Lung microvascular endothelial cell (primary cell): ENCODE measurements at places on chromosomes 1 and 21. TPM values are rescaled to one million over a fixed set of nuclear protein-coding genes. Genes with fewer than 3 reads are reported as not detected.
A peak's percentile ranks its signal among the peaks of the same experiment; 100 is the strongest.

The AGMAT gene
- total RNA-seq = under 0.01 and 0.44 TPM in 2 replicates

DNA sequence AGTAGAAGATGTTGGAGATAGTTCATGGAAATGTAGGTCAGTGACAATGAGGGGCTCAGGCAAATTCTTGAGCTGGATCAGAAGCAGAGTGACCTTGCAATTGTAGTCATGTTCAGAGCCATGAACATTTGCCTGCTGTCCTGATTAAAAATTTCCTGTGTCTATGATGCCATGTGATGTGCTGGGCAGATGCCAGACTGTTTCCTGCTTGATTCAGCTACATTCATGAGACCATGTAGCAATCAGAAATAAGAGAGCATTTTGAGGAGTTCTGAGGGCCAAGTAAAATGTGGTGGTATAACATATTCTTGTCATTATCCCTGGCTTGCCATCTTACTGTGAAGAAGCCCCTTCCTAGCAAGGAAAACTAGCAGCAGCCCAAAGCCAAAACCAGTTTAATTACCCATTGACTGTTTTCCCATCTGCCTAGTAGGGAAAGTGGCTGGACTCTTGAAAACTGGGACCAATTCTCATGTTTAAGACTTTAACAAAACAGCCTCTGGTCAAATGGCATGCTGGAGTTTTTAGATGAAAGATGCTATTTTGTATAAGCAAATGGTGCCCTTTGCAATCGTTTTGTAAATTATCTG is 118.3 kb downstream of the NOS1AP start:
- peak; percentile 76 for DNase-seq

- no peak for DNase-seq
These were observed 24.4 kb upstream of the BCAR3 start for GRCh38 chr1:93705892-93706500.

DNA sequence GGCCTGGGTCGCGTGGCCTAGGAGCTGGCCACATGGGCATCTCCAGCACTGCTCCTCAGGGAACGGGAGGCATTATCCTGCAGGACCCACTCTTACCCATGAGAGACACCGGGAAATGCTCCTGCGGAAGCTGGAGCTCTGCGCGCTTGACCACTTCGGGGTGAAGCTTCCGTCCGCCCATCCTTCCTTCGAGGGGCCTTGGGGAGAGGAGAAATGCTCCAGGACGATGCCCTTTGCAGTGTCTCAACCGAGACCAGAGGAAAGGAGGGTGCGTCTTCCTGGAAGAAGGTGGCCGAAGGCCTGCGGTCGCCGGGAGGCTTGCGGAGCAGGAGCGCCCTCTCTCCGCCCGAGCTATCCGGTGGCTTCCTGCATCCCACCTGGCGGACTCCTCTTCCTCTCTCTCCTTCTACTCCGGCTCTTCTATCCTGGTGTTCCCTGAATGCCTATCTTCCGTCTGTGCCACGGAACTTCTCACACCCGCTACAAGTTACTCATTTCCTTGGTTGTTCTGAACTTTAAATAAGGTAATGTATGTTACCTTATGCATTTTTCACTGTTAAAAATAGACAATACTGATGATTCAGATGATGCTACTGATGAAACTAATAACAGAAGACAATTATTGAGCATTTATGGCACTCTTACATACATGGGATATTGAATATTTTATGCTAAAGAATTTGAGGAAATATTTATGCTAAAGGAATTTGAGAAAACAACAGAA is 91.4 kb downstream of the PRKAB2 start:
- no peak for DNase-seq

GRCh38 chr1:60825593-60825992 is 256.8 kb upstream of the NFIA start:
- peak; percentile 22 for DNase-seq

DNA sequence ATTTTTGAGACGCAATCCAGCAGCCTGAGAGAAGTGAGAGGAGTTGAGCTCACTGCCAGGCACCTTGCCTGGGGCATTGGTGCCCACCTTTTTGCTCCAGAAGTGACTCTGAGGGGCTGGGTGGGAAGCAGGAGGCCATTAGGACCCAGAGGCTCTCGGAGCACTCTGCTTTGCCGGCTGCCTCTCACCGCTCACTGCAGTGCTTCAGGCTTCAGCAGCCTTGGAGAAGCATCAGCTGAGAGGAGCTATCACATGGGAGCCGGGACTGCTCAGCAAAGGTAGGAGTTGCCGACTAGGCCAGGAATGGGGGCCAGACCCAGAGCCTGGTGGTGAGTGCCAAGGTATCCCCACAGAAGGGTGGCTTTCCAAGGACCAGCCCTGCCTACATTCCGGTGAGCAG is at the start of gene GPR61:
TSS of gene GPR61 (plus strand) at position 197 of the 400 bp plus-strand sequence. CDS start 3,151 bp downstream, outside the sequence.
- DNase-seq = no peak

The ADAMTS1 gene
- 1.4 and 3.7 TPM in 2 replicates for total RNA-seq

DNA sequence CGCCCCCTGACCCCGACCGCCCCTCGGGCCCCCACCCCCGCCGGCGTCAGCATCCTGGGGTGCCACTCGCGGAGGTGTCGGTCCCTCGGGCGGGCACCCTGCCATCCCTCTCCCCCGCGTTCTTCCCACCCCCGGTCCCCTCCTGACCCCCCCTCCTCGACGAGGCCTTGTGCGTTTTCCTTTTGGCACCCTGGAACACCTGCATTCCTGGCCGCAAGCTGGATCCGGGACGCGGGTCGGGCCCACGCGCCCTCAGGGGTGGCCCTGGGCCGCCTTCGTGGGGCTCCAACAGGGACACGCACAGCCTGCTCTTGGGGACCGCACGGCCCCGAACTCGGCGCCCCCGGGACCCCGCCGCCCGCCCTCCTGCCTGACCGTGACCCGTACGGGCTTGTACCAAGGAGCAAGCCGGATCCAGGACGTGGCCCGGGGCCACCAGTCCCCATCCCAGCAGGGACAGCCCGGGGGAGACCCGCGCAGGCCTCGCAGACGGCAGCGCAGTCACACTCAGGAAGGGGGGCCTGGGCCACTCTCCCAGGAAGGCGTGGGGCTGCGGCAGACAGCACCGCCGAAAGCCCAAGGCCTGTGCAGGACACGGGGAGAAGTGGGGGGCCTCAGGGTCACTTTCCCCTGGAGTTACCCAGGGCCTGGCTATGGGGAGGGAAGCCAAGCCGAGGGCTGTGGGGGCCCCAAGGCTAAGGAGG is 579 bp upstream of the SLC19A1 start:
- DNase-seq = no peak

DNA sequence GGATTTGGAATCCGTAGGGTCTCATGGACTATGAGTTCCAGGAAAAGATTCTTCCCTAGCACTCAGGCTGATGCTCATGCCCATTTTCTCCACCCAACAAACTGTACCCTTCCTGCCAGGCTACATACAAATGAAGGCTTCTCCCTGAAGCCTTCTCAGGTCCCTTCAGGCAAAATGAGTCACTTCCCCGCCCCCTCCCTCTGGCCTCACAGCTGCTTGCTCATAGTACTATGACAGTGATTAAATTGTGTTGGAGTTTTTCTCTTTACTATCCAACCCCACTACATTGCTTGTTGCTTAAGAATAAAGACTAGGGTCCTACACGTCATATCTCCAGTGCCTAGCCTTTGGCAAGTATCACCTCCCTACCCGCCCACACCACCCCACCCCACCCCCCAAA is 207.6 kb upstream of the NFIA start:
- DNase-seq = no peak

DNA sequence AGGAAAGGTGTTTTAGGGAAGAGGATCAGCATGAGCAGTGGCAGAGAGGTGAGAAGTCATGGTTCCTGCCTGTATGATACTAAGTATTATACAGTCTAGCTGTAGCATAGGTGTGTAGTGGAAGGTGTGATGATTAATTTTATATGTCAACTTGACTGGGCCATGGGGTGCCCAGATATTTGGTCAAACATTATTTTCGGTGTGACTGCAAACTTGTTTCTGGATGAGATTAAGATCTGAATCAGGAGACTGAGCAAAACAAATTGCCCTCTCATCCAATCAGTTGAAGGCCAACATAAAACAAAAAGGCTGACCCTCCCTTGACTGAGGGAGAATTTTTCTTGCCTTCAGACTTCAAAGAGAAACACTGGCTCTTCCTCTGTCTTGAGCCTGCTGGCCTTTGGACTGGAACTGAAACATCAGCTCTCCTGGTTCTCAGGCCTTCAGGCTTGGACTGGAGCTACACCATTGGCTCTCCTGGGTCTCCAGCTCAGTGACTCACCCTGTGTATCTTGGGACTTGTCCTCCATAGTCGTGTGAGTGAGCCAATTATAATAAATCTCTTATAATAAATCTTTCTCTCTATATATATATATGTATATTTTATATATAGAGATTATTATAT is 6.8 kb upstream of the CDC42 start:
- DNase-seq = no peak

- DNase-seq = no peak
These were observed 128.3 kb downstream of the EDEM3 start for GRCh38 chr1:184626076-184627006.

The ASTN1 gene
- total RNA-seq = not detected in 2 replicates

DNA sequence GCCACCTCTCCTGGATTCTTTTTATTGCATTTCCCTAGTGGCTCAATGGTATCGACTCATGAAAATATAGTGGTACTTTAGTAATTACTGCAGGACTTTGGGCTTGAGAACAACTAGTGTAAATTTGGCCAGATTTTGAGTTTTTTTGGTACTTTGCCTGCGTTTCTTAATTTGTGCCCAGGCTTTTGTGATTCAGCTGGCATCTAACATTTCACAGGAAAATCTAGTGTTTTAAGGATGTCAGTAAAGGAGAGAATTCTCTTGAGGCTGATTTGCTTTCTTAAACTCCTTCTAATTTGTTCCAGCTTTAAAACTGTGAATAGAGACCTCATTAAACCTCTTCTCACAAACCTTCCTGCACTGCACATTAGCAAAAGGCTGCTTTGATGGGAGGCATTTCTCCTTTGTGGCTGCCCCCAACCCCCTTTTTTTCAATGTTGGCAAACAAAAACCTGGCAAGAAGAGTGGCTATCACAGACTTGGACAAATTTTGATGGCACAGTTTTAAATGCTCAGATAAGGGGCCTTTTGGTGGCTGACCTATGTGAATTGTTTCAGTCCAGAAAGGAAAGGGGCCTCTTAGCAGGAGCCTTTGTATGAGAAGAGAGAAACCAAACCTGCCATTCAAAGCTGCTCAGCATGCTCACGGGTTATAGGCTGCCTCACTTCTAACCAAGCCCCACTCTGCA is 113.4 kb upstream of the RAVER2 start:
- no peak for DNase-seq

DNA sequence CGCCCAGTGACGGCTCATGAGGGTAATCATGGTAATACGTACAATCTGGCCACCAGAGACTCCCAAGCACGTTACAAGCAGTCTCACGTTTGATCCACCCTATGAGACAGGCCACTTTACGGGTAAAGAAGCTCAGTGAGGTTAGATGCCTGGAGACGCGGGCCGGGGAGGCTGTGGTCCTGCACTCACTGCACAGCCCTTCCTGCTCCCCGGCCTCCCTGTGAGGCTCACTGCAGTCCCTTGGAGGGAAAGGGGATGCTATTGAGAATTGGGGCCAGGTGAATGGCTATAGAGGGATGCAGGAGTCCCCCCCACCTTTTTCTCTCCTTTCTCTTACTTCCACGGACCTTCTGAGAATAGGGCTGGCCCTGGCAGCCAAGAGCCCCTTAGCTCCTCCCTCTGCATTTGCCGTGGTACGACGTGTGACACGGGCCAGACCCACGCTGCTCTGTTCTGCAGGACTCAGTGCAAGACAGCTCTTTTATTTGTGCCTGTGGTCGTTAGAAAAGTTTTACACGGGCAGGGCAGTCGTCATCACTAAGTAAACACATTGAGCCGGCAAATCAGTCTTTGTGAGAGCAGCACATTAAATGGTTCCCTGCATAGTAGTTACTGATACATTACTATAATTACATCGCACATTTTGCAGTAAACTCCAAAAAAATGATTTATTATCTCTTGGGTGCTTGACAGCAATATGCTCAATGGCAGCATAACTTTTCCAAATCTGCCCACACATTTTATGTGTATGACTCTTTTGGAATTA is 18.8 kb downstream of the KIF26B start:
- DNase-seq = no peak

DNA sequence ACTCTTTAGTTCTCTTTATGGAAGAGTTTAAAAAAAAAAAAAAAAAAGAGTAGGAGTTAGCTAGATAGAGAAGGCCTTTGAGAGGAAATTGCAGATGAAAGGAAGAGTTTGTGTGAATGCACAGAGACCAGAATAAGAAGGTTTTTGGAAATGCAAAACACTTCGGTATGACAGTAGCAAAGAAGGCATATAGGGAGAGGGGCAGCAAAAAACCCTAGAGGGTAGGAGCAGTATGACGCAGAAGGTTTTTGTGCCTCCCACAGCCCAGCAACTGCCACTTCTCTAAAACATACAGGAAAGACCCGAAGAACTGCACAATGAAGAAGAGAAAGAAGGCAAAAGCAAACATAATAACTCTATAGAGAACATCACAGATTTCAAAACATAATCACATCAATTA is 84.3 kb downstream of the WDR64 start:
- no peak for DNase-seq

The GBP5 gene
- under 0.01 and 0.22 TPM in 2 replicates for total RNA-seq

The DNAH14 gene
- total RNA-seq = 3.5 and 4.8 TPM in 2 replicates
